ENCODE measurements at places on chromosomes 16 and 17.

- no peak for DNase-seq
These were observed 4.1 kb downstream of the FXR2 start for GRCh38 chr17:7610641-7611040.

DNA sequence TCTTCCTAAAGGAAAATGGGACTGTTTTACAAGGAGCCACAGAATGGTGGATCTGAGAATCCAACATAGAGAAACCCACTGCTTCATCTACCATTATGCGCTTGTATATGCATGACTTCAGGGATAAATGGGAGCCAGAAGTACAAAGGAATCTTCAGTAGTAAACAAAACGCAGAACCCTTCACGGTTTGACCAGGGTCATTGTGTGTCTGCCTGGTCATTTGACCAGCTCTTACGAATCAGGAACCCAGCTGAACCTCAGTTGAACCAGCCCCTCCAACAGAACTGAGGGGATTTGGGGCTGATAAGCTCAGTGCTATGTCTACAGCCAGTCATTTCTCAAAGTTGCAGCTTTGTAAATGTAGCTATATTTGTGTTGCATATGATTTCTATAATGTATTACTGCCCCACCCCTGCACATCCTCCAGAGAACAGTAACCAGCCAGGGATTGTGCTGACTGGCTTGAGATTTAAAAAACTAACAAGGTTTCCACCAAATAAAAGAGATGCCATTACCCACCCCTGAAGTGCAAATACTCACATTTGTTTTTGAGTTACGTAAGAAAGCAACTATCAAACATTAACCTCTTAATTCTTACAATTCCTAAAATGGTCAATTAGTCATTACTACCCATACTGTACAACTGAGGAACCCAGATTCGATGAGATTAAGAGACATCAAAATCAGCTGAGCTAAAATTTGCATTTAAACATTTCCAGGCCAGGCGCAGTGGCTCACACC, 6.3 kb downstream of the CMTM4 start:
- no peak for DNase-seq

DNA sequence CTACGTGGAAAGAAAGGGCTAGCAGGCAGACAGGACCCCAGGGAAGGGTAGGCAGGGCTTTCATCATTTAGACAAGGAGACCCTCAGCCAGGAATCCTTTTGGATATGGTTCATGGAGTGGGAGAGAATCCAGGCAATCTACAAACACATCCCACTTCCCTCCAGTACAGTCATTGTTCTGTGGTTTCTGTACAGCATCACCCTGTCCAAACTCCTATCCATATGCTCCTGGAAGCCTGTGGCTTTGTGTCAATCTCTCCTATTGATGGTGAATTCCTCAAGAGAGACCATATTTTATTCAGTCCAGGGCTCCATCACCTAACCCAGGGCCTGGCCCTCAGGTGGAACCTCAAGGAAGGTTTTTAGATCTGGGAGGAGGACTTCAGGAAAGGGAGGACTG, 99.2 kb downstream of the SPACA3 start:
- no peak for DNase-seq

GRCh38 chr16:2154533-2155090, 970 bp upstream of the TRAF7 start:
- DNase-seq, result no peak

DNA sequence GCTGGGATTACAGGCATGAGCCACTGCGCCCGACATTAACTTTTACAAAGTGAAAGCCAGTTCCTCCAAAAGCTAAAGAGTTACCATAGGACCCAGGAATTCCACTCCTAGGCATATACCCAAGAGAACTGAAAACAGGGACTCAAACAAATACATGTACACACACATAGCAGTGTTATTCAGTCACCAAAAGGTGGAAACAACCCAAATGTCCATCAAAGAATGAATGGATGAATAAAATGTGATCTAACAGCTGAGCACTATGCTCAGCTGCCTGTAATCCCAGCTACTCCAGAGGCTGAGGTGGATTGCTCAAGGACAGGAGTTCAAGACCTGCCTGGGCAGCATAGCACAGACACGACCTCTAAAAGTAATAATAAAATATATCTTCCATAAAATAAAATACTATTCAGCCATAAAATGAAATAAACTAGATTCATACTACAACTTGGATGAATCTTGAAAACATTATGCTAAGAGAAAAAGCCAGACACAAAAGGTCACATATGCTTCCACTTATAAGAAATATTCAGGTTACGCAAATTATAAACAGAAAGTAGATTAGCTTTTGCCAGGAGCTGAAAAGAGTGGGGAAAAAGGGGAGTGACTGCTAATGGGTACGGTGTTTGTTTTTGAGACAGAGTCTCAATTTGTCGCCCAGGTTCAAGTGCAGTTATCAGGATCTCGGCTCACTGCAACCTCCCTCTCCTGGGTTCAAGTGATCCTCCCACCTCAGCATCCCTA, 9.3 kb upstream of the USP7 start:
- DNase-seq, result no peak

GRCh38 chr16:88510091-88510994, 57.3 kb downstream of the ZFPM1 start:
- DNase-seq, result no peak

- DNase-seq, result peak; percentile 35
These were observed 41.7 kb downstream of the SRL start for GRCh38 chr16:4200000-4200780.

DNA sequence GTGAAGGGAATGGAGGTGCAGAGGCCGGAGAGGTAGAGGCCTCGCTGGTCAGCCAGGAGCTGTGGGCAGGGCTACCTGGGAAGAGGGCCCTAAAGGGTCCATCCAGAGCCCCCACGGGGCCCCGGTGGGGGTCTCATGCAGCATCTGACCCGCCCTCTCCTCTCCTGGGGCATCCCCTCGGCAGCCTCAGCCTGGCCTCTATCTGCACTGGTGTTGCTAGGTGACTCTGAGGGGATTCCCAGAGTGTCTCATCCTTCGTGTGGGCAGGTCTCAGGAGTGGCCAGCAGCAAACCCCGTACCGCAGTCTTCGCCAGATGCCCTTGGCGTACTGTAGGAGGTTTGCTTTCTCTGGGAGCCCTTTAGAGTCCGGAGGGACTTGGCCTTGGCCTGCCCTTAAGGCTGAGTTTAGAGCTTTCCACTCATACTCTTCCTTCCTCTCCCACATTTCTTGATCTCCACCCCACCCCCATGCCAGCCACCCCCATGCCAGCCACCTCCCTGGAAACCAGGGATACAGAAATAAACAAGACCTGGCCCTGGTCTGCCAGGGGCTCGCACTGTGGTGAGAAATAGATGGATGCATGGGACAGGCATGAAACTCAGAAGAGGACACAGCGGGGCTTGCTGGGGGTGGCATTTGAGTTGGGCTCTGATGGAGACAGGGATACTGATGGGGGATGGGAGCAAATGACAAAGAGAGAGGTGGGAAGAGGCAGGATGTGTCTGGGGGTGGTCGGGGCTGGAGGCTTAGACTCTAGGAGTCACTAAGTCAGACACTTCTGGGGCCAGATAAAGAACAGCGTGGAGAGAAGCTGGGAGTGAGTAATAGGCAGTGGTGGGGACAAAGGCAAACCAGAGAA, 9.9 kb downstream of the SLC5A10 start:
- no peak for DNase-seq

DNA sequence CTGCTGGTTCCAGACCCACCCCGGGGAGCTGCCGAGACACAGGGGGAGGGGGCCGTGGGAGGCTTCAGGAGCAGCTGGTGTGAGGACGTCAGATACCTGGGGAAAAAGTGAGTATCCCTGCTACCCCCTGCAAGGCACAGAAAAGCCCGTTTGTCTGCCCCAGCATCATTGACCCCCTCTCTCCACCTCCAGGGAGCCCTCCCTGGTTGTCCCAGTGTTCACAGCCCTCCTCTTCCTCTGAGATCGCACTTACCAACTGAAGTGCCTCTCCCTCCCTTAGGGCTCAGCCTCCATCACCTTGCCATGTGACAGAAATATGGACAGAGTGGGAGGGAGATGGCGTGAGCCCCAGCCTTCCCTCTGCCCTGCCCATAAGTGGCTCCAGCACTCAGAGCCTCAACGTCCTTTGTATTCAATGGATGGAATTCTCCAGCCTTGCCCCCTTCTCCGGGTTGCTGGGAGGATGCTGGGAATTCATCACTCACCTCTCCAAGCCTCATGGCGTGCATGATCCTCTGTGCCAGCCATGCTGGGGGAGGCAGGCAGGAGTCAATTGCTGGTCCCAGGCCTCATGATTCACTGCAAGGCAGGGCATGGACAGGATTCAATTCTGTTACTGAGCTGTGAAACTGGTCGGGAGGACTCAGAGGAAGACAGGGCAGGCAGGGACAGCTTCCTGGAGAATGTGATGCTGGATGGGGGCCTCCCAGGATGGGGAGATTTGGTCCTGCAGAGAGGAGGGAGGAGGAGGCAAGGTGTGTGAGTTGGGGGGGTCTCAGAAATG, 14.6 kb downstream of the SPNS3 start:
- DNase-seq, result no peak

GRCh38 chr17:1298606-1299005, 19.1 kb downstream of the TRARG1 start:
- DNase-seq, result no peak

GRCh38 chr17:67223924-67224323, 21.1 kb downstream of the HELZ start:
- no peak for DNase-seq

DNA sequence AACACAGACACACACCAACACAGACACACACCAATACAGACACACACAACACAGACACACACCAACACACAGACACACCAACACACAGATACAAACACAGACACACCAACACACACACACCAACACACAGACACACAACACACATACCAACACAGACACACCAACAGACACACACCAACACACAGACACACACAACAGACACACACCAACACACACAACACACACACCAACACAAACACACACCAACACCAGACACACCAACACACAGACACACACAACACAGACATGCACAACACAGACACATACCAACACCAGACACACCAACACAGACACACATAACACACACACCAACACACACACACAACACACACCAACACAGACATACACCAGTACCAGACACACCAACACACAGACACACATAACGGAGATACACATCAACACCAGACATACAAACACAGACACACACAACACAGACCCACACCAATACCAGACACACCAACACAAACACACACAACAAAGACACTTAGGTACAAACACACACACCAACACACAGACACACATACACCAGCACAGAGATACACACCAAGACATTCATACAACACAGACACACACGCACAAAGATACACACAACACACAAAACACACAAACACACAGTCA, 2.2 kb downstream of the CDRT4 start:
- no peak for DNase-seq

GRCh38 chr16:57364143-57364542, 5.6 kb downstream of the CCL22 start:
- DNase-seq, result no peak

DNA sequence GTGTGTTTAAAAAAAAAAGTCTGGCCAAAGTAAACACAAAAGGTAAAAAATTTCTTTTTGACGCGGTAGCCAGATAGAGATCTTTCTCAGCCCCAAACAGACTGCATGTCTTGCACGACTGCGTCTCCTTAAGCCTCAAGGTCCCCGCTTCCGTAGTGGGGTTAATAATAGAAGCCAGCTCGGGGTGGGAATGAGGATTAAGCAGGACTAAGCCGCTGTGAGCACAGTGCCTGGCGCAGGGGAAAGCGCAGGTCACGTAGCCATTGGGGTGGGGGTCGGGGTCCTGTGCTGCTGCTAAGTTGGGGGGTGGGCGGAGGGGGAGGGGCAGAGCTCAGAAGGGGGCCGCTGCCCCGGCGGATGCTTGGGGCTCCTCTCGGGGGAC, 521 bp downstream of the GGA2 start:
- DNase-seq, result peak; percentile 44

DNA sequence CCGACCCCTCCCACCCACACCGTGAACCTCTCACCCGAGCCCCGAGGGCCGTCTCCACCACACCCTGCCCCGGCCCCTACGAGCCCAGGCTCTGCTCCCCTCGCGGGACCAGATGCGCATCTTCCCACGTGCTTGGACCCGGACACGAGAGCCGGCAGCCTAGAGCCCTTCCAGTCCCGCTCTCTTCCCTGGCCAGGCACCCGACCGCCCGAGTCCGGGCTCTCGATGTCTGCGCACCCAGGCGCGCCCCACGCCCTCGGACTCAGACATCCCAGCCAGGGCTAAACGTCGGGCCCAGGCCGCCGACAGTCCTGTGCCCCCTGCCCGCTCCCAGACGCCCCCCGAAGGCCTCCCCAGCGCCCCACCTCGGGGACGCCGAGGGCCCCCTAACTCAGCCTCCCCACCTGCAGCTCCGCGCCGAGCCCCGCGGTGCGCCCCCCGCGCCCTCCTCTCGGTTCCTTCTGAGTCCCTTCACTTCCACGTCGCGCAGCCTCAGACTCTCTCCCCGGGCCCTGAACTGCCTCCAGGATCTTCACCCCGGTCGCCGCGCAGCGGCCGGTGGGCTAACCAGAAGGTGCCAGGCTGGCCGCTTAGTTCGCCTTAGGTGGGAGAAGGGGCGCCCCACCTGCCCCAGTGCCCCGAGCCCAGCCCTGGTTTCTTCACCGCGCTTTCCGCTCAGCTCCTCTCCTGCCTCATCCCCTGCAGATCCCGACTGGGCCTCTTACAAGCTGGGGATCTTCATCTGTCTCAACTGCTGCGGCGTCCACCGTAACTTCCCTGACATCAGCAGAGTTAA, 688 bp downstream of the ADAP2 start:
- no peak for DNase-seq

GRCh38 chr16:21984062-21984461, 16.9 kb downstream of the PDZD9 start:
- DNase-seq, result no peak

GRCh38 chr17:29042026-29042678, 789 bp upstream of the PIPOX start:
- no peak for DNase-seq

GRCh38 chr16:55045329-55045728, 114.7 kb downstream of the IRX5 start:
- DNase-seq, result no peak

- no peak for DNase-seq
These were observed 374.8 kb downstream of the SLC39A11 start for GRCh38 chr17:72717676-72718075.

GRCh38 chr17:15654886-15655561, 29.1 kb downstream of the TRIM16 start:
- no peak for DNase-seq

DNA sequence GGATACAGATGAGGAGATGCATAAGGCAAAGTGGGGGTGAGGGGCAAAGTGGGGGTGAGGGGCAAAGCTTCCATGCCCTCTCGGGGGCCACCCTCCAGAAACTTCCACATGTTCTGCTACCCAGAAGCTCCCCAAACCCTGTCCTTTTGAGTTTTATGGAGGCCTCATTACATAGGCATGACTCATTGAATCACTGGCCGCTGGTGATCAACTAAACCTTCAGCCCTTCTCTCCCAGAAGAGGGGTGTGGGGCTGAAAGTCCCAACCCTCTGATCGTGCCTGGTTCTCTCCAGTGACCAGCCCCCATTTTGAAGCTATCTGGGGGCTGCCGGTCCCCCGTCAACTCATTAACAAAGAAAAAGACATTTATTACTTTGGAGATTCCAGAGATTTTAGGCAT, 27.5 kb downstream of the ITGAE start:
- no peak for DNase-seq

- DNase-seq, result no peak
These were observed 28.0 kb downstream of the BLMH start for GRCh38 chr17:30263552-30264333.

- no peak for DNase-seq
These were observed 36.6 kb downstream of the MPRIP start for GRCh38 chr17:17078832-17079231.

GRCh38 chr17:78049609-78050008, 78.9 kb downstream of the TMC6 start:
- DNase-seq, result no peak
